ENCODE measurements at places on chromosomes 3 and 15.
A peak's percentile ranks its signal among the peaks of the same experiment; 100 is the strongest.

DNA sequence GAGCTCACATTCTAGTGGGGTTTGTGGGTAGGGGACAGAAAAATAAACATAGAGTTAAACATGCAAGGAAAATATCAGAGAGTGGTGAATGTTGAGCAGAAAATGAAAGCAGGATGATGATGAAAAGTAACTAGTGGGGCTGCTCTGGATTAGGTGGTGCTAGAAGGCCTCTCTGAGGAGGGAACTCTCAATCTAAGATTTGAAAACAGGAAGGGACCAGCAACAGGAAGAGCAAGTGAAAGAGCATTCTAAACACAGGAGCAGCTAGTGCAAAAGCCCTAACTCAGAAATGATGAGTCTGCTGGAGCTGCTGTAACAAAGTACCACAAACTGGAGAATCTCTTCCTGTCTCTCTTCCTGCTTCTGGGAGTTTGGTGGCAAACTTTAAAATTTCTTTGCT lies 468.6 kb upstream of the AGTR1 start:
- DNase-seq, result no peak

GRCh38 chr3:71055257-71056001 lies 528.1 kb downstream of the FOXP1 start:
- no peak for DNase-seq

- DNase-seq, result no peak
These were observed 440.2 kb downstream of the LPP start for GRCh38 chr3:188594139-188594538.

DNA sequence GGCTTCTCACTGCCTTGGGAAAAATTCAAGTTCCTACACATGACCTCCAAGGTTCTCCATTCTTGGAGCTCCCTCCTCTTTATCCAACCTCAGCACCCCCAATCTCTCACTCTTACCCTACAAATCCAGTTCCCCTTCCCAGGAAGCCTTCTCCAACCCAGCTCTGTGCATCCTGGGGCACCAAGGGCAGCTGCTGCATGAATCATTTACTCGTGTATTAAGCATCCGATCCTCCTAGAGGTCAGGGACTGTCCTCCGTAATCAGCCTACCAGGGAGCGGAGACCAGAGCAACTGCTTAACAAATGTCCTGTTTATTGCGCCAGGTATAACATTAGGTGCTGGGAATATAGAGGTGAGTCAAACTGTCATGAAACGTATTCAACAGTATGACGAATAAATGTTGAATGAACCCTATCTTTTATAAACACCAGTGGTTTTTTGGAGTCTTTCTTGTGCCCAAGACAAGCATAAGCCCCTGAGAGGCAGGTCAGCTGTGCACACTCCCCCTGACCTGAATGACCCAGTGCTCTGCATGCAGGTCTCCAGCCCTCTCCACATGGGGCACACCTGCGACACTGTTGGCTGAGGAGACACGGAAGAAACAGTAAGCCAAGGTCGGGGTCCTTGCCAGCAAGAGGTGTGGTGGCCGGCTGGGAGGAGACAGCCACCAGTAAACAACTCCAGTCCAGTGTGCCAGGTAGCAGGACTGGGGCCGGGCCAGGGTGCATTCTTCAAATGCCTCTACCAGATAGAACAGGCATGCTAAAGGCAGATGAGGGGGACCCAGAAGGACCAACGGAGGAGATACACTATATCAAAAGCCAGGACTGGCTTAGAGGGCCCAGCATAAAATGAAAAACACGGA lies 27.6 kb downstream of the ANP32A start:
- no peak for DNase-seq

DNA sequence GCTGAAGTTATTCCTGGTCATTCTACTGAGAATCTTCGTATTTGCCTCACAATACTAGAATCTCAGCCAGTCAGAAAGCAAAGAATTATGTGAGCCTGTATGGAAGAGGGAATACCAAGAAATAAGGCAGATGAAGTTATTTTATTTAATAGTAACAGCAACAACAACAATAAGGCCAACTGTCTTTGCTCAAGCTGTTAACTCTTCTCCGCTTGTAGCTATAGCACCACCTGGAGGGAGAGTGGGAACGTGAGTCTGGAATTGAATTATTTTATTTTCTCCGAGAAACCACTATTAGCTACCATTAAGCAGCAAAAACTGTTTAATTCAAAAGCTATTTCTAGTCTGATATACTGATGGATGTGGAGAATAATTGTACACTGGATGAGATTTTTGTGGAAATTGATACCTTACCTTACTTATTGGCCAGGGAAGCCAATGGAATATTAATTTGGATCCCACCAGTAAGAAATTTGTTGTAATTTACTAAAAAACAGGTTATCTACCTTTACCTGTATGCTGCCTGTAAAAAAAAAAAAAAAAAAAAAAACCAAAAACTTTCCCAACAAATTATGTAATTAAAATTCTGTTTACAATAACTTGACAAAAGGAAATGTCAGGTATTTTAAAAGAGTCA lies 50.1 kb downstream of the CALML4 start:
- peak; percentile 4 for DNase-seq

- no peak for DNase-seq
These were observed 61.9 kb downstream of the TM4SF4 start for GRCh38 chr3:149536429-149536828.

GRCh38 chr3:76715426-76715825 lies 324.5 kb upstream of the ROBO2 start:
- DNase-seq, result no peak

Measured in activated T-cell treated with anti-CD3 and anti-CD28 coated beads for 4 hours (primary cell).